Endothelial cell of umbilical vein (primary cell): ENCODE measurements at places on chromosomes 5 and 9. TPM values are rescaled to one million over a fixed set of nuclear protein-coding genes. Genes with fewer than 3 reads are reported as not detected.

The CDK9 gene
- 124 and 128 TPM in 2 replicates for total RNA-seq

The HTR4 gene
- not detected in 2 replicates for total RNA-seq

The CDO1 gene
- total RNA-seq = 1.3 and 1.7 TPM in 2 replicates

The WNT8A gene
- total RNA-seq = not detected in 2 replicates

- DNase-seq = no peak
Measured at GRCh38 chr9:116937361-116937760, 250.3 kb downstream of the TRIM32 start.

DNA sequence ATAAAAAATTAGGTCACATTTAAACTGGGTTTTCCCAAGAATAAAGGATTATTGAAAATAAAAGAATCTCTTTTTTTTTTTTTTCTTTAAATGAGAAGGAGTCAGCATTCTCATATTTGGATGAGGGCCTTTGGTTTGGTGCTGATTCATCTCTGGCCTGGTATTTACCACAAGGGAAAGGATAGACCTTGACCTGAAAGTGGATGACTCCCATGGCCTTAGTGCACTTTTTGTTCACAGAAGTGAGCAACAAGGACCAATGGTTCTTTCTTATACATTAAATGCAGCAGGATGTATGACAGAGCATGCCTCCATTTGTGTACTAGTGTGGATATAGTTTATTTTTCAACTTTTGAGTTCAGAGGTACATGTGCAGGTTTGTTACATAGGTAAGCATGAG is 6.9 kb downstream of the YTHDC2 start:
- DNase-seq = no peak

GRCh38 chr9:6078382-6079105 is 63.1 kb upstream of the RANBP6 start:
- DNase-seq = no peak

The SPATA24 gene
- total RNA-seq = 7.8 and 7.9 TPM in 2 replicates

- no peak for DNase-seq
Measured at GRCh38 chr5:13695076-13695712, 249.3 kb downstream of the DNAH5 start.

DNA sequence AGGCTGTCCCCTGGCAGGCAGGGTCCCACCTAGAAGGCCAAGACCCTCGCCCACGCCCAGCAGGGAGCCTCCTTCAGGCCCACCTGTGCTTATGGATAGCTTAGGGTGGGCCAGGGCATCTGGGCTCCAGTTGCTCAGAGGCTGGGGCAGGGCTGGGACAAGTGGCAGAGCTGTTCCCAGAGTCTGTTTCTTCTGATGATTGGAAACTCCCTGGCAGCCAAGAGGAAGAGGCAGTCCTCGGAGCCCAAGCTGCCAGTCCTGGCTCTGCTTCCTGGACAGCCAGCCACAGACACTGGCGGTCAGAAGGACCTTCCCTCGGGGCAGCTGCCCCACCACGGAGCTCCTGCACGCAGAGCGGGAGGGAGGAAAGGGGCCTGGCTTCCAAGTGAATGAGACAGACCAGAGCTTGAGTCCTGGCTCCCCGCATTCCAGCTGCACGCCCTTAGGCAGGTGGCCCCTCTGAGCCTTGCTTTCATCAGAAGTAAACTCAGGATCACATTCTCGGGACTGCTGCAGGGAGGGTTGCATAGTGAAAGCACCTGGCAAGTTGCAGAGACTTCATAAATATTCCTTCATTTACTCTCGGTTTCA is 37.9 kb upstream of the GABRP start:
- DNase-seq = peak; percentile 46

DNA sequence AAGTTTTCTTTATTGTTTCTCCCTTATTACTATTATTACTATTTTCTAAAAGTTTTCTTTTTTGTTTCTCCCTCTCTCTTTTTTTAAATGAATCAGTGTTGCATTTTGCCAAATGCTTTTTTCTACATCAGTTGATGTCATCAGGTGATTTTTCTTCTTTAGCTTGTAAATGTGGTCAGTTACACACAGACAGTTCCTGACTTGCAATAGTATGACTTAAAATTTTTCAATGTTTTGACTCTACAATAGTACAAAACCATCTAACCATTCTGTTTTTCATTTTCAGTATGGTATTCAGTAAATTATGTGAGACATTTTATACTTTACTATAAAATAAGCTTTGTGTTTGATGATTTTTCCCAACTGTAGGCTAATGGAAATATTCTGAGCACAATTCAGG is 443.0 kb downstream of the GADD45G start:
- no peak for DNase-seq

DNA sequence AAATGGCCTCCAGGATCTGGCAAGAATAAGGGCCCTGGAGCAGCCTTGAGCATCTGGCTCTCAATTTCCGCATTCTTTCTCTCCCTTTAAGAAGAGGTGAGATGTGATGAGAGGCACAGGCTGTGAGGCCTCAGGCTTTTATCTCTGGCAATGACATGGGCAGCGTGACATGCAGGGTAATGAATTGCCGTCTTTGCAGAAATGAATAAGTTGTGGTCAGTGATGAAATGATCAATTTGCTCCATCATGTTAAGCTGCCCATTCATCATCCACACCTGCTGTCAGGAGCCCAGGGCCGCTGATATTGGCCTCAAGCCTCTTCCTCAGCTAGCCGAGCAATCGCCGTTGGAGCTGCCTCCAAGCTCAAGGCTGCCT is 265.3 kb downstream of the TRIM32 start:
- no peak for DNase-seq

The BHMT2 gene
- 0.71 and 0.76 TPM in 2 replicates for total RNA-seq

GRCh38 chr5:61465066-61465465 is 133.0 kb downstream of the ZSWIM6 start:
- DNase-seq = no peak

DNA sequence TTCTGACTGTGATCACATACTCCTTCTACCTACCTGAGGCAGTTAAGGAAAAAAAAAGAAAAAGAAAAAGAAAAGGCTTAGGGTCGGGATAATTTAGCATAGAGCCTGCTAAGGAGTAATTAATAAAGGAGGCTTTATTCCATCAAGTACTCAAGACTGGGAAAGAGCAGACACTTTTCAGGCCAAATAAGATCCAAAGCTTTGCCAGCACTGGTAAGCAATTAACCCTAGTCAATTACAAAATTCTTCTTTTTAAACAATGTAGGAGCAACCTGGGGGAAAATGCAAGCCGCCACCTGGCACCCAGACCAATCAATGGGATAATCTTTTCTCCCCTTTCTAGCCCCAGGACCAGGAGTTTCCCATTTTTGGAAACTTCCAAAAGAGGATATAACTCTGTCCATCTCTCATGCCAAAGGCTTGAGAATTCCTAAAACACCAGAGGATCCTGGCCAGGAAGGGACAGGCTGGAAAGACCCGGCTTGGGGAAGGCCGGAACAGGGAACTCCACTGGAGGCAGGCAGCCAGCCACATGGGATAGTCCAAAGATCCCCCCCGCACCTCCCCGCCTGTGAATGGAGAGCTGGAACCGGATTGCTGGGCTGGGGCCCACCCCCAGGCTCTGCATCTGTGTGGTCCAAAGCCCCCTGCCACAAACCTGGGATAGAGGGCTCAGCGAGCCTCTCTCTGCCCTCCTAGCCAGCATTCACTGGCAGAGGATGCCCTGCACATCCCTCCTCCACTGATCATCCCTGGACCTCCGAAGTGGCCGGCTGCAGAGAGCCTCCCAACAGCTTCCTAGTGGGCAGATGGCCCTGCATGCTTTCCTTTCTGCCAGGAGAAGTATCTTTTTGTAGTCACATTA is 117.8 kb downstream of the ZNF354C start:
- DNase-seq = no peak

DNA sequence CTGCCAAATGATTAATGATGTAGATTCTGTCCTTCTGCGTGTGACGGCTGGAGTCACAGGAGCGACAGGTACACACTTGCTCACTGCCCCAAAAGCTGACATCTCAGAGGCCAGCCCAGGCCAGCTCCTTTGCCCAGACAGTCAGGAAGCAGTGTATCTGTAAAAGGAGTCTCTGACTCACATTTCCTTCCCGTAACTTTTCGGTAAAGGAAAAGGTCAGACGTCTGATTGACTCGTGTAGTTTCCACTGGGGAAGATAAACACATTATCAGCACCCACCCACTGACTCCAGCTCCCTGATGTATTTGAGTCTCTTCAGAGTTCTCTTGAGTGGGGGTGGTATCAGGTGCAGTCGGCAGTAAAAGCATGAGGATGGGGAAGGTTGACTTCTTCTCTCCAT is 64.4 kb upstream of the WWC1 start:
- DNase-seq = peak; percentile 79

- DNase-seq = no peak
Measured at GRCh38 chr5:72785801-72786200, 30.7 kb upstream of the TNPO1 start.

- peak; percentile 28 for DNase-seq
Measured at GRCh38 chr5:151660616-151661495, 25.9 kb downstream of the SPARC start.

DNA sequence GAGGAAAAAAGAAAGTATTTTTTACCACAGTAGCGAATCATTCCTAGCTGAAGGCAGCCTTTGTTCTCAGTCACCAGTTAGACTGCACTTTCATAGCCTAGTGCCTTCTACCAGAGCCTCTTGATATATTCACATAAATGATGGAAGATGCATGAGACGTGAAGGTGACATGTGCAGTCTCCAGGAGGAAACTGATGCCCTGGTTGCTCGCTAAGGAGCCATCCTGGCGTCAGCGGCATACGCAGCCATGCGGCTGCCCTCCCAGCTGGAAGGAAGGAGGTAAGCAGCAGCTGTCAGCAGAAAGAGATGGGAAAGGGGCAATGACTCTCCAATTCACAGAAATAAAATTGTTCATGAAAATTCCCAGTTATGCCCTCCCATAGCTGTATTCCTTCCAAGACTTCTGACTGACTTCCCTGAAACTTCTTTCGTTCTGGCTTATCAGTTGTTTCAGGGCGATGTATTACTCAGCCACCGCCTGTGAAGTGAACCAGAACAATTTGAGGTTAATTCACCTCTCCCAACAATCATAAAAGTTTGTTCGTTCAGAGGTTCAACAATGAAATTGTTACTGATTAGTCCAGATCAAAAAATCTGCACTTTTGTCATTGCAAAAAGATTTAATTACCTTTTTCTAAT is 331.2 kb downstream of the NR2F1-AS1 start:
- peak; percentile 87 for DNase-seq

DNA sequence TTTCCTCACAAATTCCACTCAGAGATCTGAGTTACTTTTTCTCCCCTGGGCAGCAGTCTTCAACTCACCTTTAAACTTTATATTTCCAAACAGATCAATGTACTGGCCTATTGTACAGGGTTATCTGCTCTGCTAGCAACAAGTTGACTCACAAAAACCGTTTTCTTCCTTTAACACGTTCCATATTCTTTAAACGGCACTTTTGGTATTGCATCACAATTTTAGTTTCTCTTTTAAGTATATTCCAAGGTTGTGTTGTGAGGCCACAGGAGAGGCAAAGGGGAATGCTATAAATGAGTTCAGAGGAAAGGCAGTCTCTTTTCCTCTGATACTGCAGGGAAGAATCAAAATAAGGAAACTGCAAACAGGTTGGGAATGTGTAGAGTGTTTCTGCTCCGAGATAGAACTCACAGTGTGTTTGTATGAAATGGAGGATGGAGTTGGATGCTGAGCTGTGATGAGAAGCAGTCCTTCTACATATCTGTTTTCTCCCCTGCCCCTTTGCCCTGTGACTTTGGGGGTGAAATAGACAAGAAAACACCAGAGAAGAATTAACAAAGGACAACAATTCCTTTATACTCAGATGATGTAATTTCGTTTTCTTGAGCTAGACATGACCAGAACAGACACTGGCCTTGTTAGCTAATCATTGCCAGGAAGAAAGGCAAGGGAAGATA is 9.9 kb upstream of the ALDOB start:
- no peak for DNase-seq

DNA sequence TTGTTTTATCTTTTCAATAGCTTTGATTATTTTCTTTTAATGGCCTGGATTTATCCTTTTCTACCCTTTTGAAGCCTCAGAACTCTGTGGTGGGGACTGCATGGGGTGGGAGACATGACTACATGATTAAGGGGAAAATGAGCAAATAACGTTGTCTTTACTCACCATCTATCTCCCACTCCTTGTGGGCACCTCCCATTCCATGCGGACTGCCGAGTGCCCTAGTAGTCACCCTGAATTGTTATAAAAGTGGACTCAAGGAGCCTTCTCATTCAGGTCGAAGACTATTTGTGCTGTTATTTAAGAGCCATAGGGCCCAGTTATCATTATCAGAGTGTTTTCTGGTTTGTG is 281.8 kb downstream of the MLLT3 start:
- DNase-seq = no peak

- DNase-seq = no peak
Measured at GRCh38 chr9:129649726-129650679, 8.1 kb upstream of the ASB6 start.

The DRD1 gene
- total RNA-seq = not detected in 2 replicates

- DNase-seq = peak; percentile 42
Measured at GRCh38 chr5:1140171-1140817, 28.4 kb upstream of the SLC12A7 start.

The ZFP37 gene
- total RNA-seq = 1.3 and 1.6 TPM in 2 replicates

The CDKN2A gene
- total RNA-seq = 8.5 and 9.3 TPM in 2 replicates

GRCh38 chr5:128850049-128850448 is 115.2 kb upstream of the SLC27A6 start:
- no peak for DNase-seq

The PTGS1 gene
- total RNA-seq = 14.6 and 45.2 TPM in 2 replicates

GRCh38 chr5:65076251-65076869 is 307.6 kb downstream of the CWC27 start:
- DNase-seq = peak; percentile 36

GRCh38 chr5:50435168-50435567 is 5.9 kb downstream of the EMB start:
- DNase-seq = no peak

- DNase-seq = no peak
Measured at GRCh38 chr5:151075698-151076331, 5.0 kb downstream of the TNIP1 start.

DNA sequence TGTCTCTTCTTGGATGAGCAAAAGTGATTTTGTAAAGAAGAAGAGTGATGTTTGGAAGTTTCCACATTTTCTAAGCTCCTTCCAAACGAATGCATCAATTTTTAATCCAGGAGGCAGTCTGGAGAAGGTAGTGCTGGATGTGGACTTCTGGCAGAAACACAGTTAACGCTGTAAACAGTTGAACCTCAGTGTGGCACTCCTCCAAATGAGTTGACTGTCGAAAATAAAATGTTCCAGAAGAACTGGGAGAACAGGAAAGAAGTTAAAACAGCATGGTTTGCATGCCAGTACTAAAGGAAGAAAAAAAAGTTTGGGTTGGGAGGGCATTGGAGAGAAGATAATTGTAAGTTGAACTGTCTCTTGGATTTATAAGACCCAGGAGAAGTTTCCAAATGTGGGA is 6.5 kb downstream of the ZNF462 start:
- peak; percentile 73 for DNase-seq

GRCh38 chr9:125509476-125509875 is 197.5 kb downstream of the MAPKAP1 start:
- DNase-seq = no peak

DNA sequence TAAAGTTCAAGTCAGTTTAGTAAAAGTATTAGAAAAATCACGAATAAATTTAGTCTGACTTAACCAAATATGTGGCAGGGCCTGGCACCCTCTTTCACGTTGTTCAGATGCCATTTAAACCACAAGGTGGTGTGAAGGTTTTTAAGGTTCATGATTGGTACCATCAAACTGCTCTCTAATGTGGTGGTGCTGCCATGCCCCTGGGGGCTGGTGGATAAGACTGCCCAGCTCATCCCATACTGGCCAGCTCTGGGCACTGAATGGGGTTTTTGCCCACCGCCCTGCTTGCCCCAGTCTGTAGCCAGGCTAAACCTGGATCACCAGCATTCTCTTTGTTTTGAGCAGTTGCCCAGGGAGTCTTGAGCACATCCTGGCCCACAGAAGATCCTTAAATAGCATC is 159.3 kb downstream of the GABBR2 start:
- DNase-seq = no peak
